Prostate gland (tissue), 2 donors: ENCODE measurements at places on chromosomes 2 and 18. TPM values are rescaled to one million over a fixed set of nuclear protein-coding genes. Genes with fewer than 3 reads are reported as not detected.

The DLGAP1 gene
- total RNA-seq: 42.2 TPM

GRCh38 chr2:79980816-79981215, 323.7 kb downstream of the LRRTM1 start:
- no peak for DNase-seq

DNA sequence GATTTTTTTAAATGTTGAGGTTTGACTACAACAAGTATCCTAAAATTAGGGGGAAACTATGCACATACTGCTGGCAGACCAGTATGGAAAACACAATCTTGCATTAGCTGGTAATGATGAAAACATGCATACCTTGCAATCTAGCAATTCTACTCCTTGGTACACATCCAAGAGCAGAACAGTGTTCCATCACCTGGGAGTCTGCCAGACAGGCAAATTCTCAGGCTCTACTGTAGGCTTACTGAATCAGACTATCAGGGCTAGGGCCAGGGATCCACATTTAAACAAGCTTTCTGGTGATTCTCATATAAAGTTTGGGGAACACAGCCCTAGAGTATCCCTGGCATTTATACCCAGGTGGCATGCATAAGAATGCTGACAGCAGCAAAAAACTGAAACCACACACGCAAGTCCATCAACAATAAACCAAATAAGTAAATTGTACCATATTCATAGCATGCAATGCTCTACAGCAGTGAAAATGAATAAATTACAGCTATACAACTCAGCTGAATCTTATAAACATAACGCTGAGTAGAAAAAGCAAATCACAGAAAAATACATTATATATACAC, 13.6 kb downstream of the CDH2 start:
- no peak for DNase-seq

The MERTK gene
- total RNA-seq: 22.2 TPM

The LOXL3 gene
- 1.3 TPM for total RNA-seq

The TMEM127 gene
- total RNA-seq: 50.4 TPM

The RGPD3 gene
- total RNA-seq: 2.4 TPM
